ENCODE measurements at places on chromosomes 3 and 15.

GRCh38 chr3:90035643-90036042 lies 928.2 kb downstream of the EPHA3 start:
- no peak for DNase-seq

DNA sequence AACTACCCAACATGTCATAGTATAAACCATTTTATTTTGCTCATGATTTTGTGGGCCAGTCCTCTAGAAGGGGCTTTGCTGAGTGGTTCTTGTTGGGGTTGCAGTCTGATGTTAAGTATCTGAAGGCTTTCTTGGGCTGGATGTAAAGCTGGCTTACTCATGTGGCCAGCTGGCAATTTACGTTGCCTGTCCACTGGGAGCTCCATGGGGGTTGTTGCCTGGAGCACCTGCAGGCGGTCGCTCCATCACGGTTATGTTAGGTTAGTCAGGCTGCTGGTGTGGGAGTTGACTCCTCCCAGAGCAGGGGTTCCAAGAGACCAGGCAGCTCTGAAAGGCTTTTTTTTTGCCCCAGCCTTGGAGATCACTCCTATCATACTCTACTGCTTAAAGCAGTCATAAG lies 98.1 kb downstream of the NR1D2 start:
- no peak for DNase-seq

GRCh38 chr3:114242947-114243346 lies 5.6 kb upstream of the ZNF80 start:
- no peak for DNase-seq

GRCh38 chr3:10280571-10280970 lies 12.2 kb downstream of the GHRL start:
- no peak for DNase-seq

- DNase-seq = no peak
Observed at GRCh38 chr15:101162701-101163483, 89.0 kb downstream of the CHSY1 start.

DNA sequence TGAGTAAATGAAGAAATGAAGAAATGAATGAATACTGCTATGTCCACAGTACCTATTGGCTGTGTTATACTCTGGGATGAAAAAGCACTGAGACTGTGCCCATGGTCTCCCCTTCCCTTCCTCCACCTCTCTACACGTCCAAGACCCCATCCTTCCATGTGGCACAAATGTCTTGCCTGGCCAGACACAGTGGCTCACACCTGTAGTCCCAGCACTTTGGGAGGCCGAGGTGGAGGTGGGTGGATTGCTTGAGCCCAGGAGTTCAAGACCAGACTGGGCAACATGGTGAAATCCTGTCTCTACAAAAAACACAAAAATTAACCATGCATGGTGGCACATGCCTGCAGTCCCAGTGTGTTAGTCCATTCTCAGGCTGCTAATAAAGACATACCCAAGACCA lies 200.1 kb downstream of the FAM43A start:
- no peak for DNase-seq

GRCh38 chr15:50633653-50634052 lies 52.9 kb downstream of the TRPM7 start:
- DNase-seq = no peak

- DNase-seq = no peak
Observed at GRCh38 chr3:131315162-131315561, 66.4 kb upstream of the NUDT16 start.

- DNase-seq = no peak
Observed at GRCh38 chr15:70765504-70766281, 2.3 kb upstream of the UACA start.

DNA sequence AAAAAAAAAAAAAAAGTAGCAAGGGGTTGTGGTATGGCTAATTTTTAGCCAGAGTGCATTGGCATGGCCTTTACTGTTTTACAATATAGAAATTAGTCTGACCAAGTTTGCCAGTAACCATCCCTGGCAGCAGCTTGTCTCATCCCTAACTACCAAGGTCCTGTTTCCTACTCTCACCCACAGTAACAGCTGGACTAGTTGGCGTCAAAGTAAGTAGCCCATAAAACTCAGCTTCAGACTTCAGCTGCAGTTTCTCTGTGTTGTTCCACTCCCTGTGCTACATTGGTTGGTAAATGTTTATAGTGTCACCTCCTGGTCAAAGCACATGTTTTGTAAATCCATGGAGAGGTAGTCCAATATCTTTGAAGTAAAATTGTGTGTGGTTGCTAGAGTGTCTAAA lies 691.3 kb downstream of the ZPLD1 start:
- DNase-seq = no peak

DNA sequence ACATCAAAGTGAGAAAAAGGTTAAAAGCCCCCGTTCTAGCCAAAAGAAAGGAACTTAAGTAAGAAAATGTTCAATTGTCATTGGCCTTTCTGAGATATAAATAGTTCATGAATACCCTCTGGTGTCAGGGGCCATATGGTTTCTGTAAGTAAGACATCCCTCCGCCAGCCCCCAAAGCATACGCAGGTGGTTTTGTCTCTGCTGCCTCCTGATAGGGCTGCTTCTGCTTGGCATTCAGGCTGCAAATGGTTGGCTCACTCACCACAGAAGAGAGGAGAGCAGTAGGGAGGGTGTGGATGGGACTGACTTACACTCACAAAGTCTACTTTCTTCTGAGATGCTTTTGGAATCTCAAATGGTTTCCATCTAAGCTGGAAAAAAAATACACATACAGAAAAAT lies 29.8 kb downstream of the HGD start:
- no peak for DNase-seq

DNA sequence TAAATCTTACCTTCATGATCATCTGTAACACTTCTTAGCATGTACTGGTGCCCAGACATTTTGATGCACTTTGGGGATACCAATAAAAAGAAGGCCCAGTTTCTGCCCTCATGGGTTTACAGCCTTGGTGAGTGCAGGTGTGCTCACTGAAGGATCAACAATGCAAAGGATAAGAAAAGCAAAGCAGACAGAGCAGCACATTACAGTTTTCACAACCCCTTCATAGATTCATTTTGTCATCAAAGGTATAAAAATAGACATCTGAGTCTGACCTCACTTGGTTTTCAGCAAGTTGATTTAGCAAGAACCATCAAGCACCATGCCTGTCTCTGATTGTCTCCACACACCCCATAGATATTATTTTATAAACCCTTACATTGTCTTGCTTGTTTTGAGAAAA lies 77.6 kb downstream of the BFSP2 start:
- DNase-seq = no peak

GRCh38 chr15:83854321-83854720 lies 200.4 kb downstream of the ADAMTSL3 start:
- DNase-seq = no peak

- no peak for DNase-seq
Observed at GRCh38 chr3:11624704-11625375, 18.9 kb downstream of the VGLL4 start.

GRCh38 chr15:79115986-79116665 lies 25.5 kb upstream of the RASGRF1 start:
- DNase-seq = no peak

GRCh38 chr3:136819731-136820679 lies 1.1 kb downstream of the SLC35G2 start:
- DNase-seq = no peak

Data from stimulated activated CD4-positive, alpha-beta T cell treated with anti-CD3 and anti-CD28 coated beads, TNF-alpha, amount 100 ng/mL, for 1 hour (primary cell).